ENCODE measurements at places on chromosomes 7 and 10. TPM values are rescaled to one million over a fixed set of nuclear protein-coding genes. Genes with fewer than 3 reads are reported as not detected.

The SLC29A4 gene
- total RNA-seq = 1.4 TPM

The NOS3 gene
- total RNA-seq = 0.39 TPM

The MUC12 gene
- total RNA-seq = 8.7 TPM

The TAF3 gene
- 2.1 TPM for total RNA-seq

The OR2A12 gene
- total RNA-seq = not detected

The HOXA9 gene
- 1.8 TPM for total RNA-seq

The LLCFC1 gene
- total RNA-seq = not detected

The JMJD1C gene
- 40.8 TPM for total RNA-seq

The GCC1 gene
- 26.6 TPM for total RNA-seq

GRCh38 chr10:18136073-18136791, 4.0 kb upstream of the CACNB2 start:
- no peak for DNase-seq

GRCh38 chr7:66807736-66808135, 67.2 kb downstream of the RABGEF1 start:
- no peak for DNase-seq

DNA sequence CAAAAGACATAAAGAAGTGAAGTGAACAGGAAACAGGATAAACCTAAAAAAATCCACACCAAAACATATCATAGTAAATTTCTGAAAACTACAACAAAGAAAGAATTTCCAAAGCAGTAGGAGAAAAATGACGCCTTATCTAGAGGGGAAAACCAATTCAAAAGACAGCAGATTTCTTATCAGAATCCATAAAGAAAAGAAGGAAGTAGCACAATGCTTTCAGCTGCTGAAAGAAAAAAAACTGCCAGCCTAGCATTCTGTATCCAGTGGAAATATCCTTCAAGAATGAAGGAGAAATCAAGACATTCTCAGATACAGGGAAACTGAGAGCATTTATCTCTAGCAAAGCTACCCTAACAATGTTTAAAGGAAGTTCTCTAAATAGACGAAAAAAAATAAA, 37.8 kb downstream of the PDLIM1 start:
- DNase-seq = no peak

GRCh38 chr10:60644436-60645130, 133.7 kb upstream of the CDK1 start:
- DNase-seq = no peak

GRCh38 chr7:22561321-22561811, 61.4 kb upstream of the STEAP1B start:
- peak; percentile 100 for DNase-seq

GRCh38 chr7:88151119-88151790, 68.6 kb downstream of the SRI start:
- no peak for DNase-seq

GRCh38 chr7:152108359-152108758, 82.9 kb downstream of the GALNT11 start:
- DNase-seq = no peak

DNA sequence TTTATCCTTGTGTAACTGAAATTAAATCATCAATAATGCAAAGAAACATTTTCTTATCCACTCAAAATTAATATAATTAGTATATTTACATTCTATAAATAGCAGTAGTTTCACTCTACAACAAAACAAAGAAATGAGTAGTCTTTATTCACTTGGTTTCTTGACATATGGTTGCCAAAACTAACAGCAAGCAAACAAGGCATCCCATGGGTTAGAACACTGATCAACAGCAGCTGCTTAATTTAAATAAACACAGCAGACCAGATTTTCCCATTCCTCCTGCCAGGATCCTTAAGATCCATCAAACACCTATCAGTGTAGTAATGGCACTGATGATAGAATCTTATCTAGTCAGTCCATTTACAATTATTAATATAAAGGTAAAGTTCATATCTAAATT, 22.1 kb downstream of the NCAPG2 start:
- DNase-seq = no peak
